Forelimb muscle (tissue), 1 donor: ENCODE measurements at places on chromosomes 4 and X.

DNA sequence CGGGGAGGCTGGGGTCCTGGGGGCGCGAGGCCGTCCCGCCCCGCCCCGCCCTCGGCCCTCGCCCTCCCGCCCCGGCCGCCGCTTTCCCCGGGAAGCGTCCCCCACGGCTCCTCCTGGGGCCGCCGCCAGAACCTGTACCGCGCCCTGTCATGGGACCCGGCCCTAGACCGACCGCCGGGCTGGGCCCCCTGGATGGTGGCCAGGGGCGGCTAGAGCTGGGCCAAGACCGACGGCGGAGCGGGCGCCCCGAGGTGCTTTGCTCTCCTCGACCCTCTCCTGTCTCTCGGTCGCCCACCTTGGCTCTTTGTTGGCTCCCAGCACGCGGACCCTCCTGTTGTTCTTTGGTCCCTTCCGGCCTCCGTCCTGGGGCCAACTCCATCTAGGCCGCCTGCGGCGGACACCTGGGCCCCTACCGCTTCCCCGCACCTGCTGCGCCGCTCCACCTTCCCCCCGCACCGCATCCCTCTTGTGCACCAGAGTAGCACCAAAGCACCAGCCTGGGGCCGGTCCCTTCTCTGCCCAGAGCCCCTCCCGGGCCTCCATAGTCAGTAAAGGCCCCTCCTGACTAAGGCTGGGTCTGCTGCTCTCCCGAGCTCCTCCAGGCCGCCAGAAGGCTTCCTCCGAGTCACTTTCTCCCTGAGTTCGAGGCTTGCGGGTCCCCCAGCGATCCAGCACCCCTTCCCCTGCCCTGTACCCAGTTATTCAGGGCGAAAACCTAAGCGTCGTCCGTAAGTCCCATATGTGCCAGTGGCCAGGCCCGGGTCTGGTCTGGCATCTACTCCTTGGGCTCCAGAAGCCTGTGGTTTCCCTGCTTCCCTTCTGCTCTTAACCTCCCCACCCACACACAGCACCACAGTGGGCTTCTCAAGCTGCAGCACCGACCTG lies 587 bp downstream of the TACC3 start:
- no peak for DNase-seq

DNA sequence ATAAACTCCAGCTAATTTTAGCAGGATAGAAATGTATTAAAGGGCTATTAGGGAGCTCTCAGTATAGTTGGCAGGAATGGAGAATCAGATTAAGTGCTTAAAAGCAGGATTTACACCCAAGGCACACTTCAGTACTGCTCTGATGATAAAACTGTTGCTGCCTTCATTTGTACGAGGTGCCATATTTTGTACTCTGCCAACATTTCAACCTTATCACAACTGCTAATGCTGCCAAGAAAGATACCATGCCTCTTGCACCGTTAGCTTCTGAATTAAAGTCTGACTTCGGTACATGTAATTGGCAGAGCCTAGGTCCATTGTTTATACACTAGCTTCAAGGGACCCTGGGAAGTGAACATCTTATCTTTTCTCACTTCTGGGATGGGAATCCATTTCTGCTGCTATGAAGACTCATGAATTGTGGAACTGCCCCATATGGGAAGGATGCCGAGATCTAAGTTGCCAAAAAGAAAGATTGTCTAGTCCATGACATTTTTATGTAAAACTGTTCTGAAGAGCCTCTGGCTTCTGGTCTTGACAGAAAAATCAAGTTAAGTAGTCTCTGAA lies 624.0 kb upstream of the IGFBP7 start:
- no peak for DNase-seq

GRCh38 chr4:74754218-74754617 lies 40.1 kb downstream of the BTC start:
- DNase-seq: no peak

DNA sequence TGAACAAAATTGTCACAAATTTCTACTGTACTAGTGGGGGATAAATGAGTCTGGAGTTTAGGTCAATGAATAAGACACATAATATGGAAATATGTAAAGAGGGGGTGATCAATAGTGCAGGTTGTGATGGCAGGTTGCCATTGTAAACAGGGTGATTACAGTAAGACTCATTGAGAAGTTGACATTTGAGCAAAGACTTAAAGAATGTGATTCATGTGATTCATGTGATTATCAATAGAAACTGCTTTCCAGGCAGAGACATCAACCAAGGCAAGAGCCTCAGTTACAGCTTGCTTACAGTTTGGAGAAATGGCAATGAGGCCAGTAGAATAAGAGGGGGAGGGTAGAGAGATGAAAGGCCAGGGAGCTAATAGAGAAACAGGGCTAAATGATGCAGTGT lies 45.8 kb upstream of the GIMD1 start:
- no peak for DNase-seq

DNA sequence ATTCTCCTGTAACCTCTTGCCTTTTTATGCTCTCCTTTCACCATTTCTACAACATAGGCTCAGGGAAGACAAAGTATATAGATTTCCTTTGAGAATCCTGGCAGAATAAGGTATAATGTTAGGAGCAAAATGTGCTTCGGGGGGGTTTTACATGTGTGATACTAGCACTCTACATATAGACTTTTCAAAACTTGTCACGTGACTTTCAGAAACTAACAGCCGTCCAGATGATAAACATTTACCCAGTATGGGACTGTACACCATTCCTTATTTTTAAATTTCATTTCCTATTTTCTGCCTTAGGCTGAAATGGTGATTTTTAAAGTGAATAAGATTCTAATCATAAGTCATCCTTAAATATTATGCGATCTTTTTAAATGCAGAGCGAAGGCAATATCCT lies 420.4 kb upstream of the PITX2 start:
- DNase-seq: no peak

GRCh38 chr4:155624478-155624877 lies 42.2 kb upstream of the GUCY1A1 start:
- DNase-seq: no peak

- DNase-seq: no peak
Measured at GRCh38 chr4:4492161-4492847, 49.5 kb downstream of the STX18 start.

- DNase-seq: no peak
Measured at GRCh38 chr4:18057821-18058533, 36.4 kb upstream of the LCORL start.

GRCh38 chr4:182808673-182809416 lies 108.3 kb downstream of the DCTD start:
- no peak for DNase-seq

- DNase-seq: no peak
Measured at GRCh38 chr4:39637586-39638353, 895 bp downstream of the SMIM14 start.

DNA sequence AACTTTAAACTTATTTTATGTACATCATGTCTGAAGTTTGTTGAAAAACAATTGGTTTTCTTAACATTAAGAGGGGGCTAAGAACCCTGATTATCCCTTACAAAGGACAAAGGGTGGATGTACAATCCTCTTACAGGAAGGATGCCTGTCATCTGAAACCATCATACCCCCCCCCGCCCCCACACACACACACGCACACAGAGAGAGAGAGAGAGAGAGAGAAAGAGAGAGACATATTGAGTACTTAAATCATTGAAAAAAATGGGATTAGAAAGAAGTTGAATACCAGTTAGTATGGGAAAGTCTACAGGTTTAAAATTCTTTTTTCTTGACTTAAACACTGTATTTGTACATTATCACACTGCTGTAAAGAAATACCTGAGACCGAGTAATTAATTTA lies 10.9 kb upstream of the PGM2 start:
- DNase-seq: no peak

DNA sequence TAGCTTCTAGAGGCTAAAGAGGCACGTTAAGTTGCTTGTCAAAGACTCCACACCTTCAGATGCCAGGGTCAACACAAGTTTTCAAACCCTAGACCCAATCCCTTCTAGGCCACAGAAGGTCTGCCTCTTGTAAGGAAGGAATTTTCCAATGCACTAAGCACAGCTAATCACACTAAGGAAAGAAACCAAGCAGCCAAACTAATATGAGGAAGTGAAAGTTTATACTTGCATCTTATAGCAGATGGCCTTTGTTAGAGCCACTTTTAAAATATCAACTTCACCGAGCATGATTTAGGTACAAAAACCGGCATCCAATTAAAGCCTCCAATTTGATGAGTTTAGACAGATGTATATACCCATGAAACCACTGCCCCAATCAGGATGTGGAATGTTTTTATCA lies 9.9 kb downstream of the FHL1 start:
- DNase-seq: no peak

DNA sequence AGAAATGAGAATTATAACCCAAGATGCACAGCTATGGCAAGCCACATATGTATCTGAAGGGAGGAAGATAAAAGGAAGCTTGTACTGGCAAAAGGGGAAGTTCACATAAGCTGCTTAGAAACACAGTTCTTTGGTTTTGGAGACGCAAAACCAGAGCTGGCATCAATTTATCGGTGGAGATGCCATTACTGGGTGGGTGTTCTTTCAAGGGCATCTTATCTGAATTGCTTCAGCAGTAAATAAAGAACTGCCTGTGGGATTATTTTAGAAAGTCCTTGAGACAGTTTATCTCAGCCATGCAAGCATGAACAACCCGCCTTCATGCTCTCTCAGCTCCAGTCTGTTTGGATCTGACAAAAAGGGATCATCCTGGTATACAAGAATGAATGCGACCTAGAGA lies 60.8 kb downstream of the DDX60 start:
- DNase-seq: no peak

DNA sequence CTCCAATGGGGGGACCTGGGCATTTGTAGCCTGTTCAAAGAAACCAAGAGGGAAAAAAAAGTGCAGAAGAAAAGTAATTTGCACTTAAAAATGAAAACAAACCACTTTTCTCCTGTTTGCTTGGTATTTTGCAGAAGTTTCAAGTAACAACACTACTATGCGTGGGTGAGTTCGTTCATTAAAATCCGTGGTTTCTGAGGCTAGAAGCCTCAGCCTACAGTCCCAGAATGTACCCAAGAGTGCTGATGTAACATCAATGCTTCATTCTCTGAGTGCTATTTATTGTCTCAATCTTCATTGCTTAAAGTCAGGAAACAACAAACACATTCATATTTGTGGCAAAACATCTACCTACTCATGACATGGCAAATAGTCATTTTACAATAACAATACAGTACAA lies 29.2 kb downstream of the LGI2 start:
- no peak for DNase-seq

GRCh38 chr4:68410149-68410548 lies 37.1 kb upstream of the TMPRSS11E start:
- no peak for DNase-seq

- no peak for DNase-seq
Measured at GRCh38 chr4:136863756-136864155, 668.5 kb downstream of the PCDH18 start.

DNA sequence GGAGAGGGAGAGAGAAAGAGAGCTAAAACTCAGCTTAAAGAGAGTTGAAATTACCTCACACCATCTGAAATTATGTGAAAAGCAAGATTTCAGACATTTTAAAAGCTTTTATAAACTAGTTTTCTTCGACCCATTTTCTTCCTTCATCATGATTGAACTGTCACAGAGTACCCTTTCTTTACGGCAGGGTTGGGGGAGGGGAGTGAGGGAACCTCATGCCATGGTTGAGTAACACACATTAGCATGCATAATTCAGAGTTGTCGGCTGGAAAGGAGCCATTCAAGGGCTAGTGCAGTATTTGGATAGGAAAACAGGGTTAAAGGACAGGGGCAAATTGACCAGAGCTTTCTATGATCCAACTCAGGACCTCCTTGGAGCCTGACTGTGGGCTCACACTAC lies 46.2 kb downstream of the PCDH19 start:
- DNase-seq: no peak

DNA sequence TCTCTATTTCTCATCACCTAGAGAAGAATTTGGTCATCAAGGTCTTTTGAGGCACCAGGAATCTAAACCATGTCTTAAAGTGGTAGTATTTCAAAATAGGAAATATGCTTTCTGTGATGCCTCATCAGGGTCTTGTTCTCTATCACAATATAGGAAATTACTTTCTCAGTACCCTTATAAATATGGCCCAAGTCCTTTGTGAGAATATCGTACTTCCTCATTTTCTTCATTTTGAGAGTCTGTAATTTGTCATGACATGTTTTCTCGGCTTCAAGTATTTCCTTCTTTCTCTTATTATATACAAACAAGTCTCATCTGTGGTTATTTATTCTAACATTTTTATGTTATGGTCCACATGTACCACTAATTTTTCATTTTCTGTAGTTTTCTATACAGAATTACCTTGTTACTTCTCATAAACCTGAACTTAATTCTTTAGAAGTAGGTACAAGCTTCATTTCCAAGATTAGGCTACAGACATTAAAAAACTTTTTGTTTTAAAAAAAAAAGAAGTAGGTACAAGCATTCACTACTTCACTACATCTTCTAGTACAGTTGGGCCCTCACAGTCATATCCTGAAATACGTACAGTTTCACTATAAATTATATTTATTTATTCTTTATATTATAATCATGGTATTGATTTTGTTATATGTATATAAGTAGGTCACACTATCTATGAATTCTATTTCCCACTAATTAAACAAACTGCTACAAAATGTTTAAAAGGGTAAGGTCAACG lies 54.4 kb downstream of the KLHL13 start:
- DNase-seq: no peak

DNA sequence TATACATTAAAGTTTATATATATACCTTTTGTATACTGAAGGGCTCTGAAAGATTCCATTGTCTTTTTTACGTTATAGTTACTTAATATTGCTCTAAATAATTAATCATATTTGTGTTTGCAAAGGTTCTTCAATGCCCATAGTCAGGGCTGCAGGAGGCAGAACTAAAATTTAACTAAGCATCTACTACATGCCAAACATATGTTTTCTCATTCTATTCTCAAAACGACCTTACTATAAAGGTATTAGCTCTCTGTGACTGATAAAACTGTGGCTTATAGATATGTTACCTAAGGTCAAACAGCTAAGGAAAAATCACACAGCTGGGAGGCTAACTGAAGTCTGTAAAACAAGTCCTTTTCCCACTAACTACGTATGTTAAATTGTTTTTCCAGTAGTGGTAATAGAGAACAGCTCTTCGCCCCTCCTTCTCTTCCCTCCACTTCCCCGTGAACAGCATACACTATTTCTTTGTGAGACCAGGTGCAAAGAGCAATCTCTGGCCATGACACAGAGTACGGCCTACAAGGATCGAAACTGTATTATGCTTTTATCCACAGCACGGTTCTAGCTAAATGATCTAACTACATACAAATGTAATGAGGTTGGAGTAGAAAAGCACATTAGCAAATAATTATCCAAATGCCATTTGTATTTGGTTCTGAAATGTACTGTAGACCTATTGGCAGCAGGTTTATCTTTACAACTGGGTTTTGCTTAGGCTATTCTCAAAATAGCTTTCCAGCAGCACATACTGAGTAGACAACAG lies 1.7 kb downstream of the CNOT6L start:
- no peak for DNase-seq

GRCh38 chr4:1601533-1601835 lies 82.6 kb downstream of the FAM53A start:
- no peak for DNase-seq

GRCh38 chrX:68823413-68824151 lies 5.2 kb upstream of the EFNB1 start:
- DNase-seq: no peak

GRCh38 chr4:11250510-11250909 lies 178.2 kb downstream of the HS3ST1 start:
- no peak for DNase-seq

GRCh38 chr4:85005865-85006377 lies 39.4 kb upstream of the WDFY3 start:
- no peak for DNase-seq
